ENCODE measurements at places on chromosomes 16 and 17.

DNA sequence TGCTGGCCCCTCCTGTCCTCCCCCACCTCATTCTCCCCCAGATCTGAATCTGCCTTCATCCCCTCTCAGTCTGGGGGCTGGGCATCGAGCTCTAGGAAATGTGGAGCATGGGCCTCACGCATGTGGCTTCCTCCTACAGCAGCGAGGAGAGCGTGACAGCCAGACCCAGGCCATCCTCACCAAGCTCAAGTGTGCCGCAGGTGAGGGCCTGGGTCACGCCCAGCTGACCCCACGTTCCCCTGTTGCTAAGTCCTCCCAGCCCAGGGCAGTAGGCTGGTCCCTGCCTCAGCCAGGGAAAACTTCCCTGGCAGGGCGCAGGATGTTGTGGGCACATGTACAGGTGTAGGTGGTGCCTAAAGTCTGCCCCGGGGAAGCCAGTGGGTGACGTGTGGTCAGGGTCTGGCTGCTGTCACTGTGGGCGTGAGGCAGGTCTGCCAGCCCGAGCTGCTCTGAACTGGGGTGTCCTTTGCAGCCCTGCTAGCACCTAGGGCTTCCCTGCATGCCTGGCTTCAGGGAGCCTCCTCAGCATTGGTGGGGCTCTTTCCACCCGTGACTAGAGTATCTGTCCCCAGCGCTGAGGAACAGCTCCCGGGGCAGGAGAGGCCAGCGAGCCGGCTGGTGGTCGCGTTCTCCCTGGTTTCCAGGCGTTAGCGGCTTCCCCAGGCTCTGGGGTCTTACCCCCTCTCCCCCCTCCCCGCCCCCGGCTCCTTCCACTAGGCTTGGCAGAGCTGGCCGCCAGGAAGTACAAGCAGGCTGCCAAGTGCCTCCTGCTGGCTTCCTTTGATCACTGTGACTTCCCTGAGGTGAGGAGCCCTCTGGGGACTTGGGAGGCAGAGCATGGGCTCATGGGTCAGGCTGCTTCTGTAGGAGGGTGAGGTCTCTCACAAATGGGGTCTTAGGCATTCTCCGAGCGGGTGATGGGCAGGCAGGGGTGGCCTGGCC is 3.6 kb downstream of the GPS1 start:
- H3K27ac ChIP-seq = peak overlapping the region; percentile 89
- peaks cover 34% of the 10 kb centered on the region for H3K4me1 ChIP-seq
- peak overlapping the region; percentile 29 for H3K4me3 ChIP-seq
- peaks cover 19% of the 10 kb centered on the region for H3K36me3 ChIP-seq
- H3K27me3 ChIP-seq = no peaks in the 10 kb centered on the region

- H3K4me3 ChIP-seq = no peak overlapping the region
- no peaks in the 10 kb centered on the region for H3K27me3 ChIP-seq
- H3K4me1 ChIP-seq = peaks cover 21% of the 10 kb centered on the region
- H3K27ac ChIP-seq = peak overlapping the region; percentile 31
Measured at GRCh38 chr17:2406271-2406902, 5.5 kb upstream of the MNT start.

DNA sequence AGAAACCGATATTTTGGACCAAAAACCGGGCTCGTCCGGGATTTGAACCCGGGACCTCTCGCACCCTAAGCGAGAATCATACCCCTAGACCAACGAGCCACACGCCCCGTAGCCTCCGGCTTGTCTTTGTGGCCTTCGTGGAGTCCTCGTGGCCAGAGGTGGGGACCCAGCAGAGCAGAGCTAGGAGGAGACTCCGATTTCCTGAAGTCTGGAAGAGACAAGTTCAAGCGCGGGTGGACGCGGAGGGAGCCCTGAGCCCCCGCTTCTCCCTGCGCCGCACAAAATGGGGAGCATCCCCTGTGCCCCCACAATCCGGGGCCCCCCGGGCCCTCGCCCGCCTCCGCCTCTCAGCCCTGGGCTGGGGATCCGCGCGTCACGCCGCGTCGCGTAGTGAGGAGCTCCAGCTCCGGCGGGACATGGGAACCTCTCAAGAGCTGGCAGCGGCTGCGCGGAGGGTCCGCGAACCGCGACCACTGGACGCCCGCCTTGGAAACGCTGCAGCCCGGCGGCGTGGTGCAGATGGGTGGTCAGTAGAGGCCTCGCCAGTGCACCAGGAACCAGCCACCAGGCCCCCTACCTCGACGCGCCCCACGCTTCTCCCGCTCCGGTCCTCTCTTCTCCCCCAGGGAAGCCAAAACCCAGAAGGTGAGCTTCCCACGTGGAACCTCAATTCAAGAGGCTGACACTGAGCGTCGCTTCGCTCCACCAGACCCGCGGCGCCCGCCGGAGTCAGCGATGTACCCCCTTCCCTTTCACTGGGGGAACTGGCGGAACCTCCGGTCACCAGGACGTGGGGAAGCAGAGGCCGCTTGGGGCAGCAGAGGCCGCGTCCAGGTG is 5.2 kb upstream of the OR1F1 start:
- peak overlapping the region; percentile 92 for H3K27ac ChIP-seq
- DNase-seq = no peak
- peaks cover 10% of the 10 kb centered on the region for H3K36me3 ChIP-seq
- H3K4me1 ChIP-seq = peaks cover 18% of the 10 kb centered on the region
- H3K4me3 ChIP-seq = peak overlapping the region; percentile 88

- no peak overlapping the region for H3K4me3 ChIP-seq
- H3K27me3 ChIP-seq = no peaks in the 10 kb centered on the region
- DNase-seq = no peak
- H3K27ac ChIP-seq = peak overlapping the region; percentile 26
Measured at GRCh38 chr16:12294471-12294870, 317.9 kb downstream of the SNX29 start.

- no peaks in the 10 kb centered on the region for H3K36me3 ChIP-seq
- no peaks in the 10 kb centered on the region for H3K4me1 ChIP-seq
- H3K4me3 ChIP-seq = no peak overlapping the region
- no peak overlapping the region for H3K27ac ChIP-seq
- no peak for DNase-seq
- peaks cover 4% of the 10 kb centered on the region for H3K27me3 ChIP-seq
Measured at GRCh38 chr17:65470783-65471182, 90.7 kb downstream of the AXIN2 start.
